Bladder microvascular endothelial cell (primary cell): ENCODE measurements at places on chromosomes 6 and 20. TPM values are rescaled to one million over a fixed set of nuclear protein-coding genes. Genes with fewer than 3 reads are reported as not detected.

The PRSS35 gene
- 0.16 TPM in 1 of 2 replicates, not detected in the other for total RNA-seq

The RAET1G gene
- total RNA-seq, result 0.44 and 0.65 TPM in 2 replicates

The RBM24 gene
- 1.2 and 2.4 TPM in 2 replicates for total RNA-seq

The RTEL1 gene
- total RNA-seq, result 8.3 and 14.5 TPM in 2 replicates

The OPRM1 gene
- total RNA-seq, result not detected in 2 replicates

The FAM83D gene
- 22.5 and 25.2 TPM in 2 replicates for total RNA-seq

The TINAG gene
- not detected in 2 replicates for total RNA-seq

The SPACA1 gene
- not detected in 2 replicates for total RNA-seq

The PPIL4 gene
- 16.2 and 31.0 TPM in 2 replicates for total RNA-seq

The NRSN1 gene
- total RNA-seq, result not detected in 2 replicates

The HM13 gene
- 31.6 and 74.3 TPM in 2 replicates for total RNA-seq

The TMEM151B gene
- 0.06 TPM in 1 of 2 replicates, not detected in the other for total RNA-seq

The APOM gene
- total RNA-seq, result 0.16 and 0.25 TPM in 2 replicates

The MMP24 gene
- total RNA-seq, result 0.38 and 0.49 TPM in 2 replicates
